ENCODE measurements at places on chromosomes 2 and 18. TPM values are rescaled to one million over a fixed set of nuclear protein-coding genes. Genes with fewer than 3 reads are reported as not detected.
A peak's percentile ranks its signal among the peaks of the same experiment; 100 is the strongest.

CROCC2 gene
- not detected for total RNA-seq

- no peaks in the 10 kb centered on the region for H3K27me3 ChIP-seq
- H3K27ac ChIP-seq = no peak overlapping the region
- DNase-seq = no peak
- no peaks in the 10 kb centered on the region for H3K4me1 ChIP-seq
Observed at GRCh38 chr2:46580416-46580815, 101.1 kb downstream of the TMEM247 start.

CAPN13 gene
- total RNA-seq = not detected

GRCh38 chr2:38039121-38039910, 36.6 kb downstream of the CYP1B1 start:
- DNase-seq = peak; percentile 67
- no peak overlapping the region for H3K27ac ChIP-seq
- peaks cover 11% of the 10 kb centered on the region for H3K4me1 ChIP-seq
- H3K36me3 ChIP-seq = no peaks in the 10 kb centered on the region
- no peak overlapping the region for H3K4me3 ChIP-seq
- peaks cover 17% of the 10 kb centered on the region for H3K27me3 ChIP-seq

DNA sequence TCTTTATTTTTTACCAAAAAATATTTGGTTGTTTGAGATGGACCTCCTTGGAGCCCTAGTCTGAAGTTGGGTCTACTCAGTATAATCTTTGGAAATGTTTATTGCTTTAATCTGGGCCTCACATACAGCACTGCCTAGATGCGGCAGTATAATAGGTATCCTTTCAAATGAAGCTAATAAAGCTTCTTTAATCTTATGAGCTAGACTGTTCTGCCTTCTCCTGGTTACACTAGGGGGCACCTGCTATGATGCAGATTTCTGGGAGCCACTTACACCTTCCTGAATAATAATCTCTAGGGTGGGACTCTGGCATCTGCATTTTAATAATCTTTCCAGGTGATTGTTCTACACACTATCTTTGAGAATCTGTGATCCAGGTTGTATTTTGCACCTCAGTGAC, 169.7 kb upstream of the SESTD1 start:
- no peak overlapping the region for H3K27ac ChIP-seq
- no peaks in the 10 kb centered on the region for H3K4me1 ChIP-seq
- no peak overlapping the region for H3K4me3 ChIP-seq
- H3K36me3 ChIP-seq = no peaks in the 10 kb centered on the region

GLB1L gene
- 2.7 TPM for total RNA-seq

GRCh38 chr2:219402665-219403515, 15.2 kb upstream of the DNPEP start:
- no peaks in the 10 kb centered on the region for H3K27me3 ChIP-seq
- H3K27ac ChIP-seq = no peak overlapping the region
- no peak overlapping the region for H3K4me3 ChIP-seq
- no peaks in the 10 kb centered on the region for H3K36me3 ChIP-seq
- peak; percentile 64 for DNase-seq

Measured in astrocyte (in vitro differentiated cells and primary cell).